Activated T-cell treated with anti-CD3 and anti-CD28 coated beads, Interleukin-2, amount 50 U/mL, for 1 hour (primary cell): ENCODE measurements at places on chromosomes 3 and 15.

- DNase-seq = no peak
These were observed 168.8 kb upstream of the CADM2 start for GRCh38 chr3:84789961-84790360.

DNA sequence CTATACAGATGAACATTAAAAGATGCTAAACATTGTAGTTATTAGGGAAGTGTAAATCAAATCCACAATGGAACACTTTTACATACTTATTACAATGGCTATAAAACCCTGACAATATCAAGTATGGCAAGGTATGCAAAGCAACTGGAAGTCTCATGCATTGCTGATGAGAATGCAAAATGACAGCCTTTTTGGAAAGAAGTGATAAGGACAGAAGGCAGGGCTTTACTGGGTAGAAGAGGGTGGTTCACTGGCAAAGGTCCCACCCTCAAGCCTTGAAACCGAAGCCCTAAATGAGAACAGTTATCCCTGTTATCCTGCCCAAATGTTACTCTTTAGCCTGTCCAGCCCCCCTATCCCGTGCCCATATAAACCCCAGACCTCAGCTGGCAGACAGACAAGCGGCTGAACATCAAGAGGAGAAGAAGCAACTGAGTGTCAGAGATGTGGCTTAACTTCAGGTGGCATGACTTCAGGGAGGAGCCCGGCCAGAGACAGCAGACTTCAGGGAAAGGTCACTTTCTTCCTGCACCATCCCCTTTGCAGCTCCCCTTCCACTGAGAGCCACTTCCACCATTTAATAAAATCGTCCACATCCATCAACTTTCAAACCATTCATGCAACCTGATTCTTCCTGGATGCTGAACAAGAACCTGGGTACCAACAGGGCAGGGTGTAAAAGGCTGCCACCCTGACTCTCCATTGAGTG is 732 bp upstream of the GCSAM start:
- no peak for DNase-seq

GRCh38 chr3:140859592-140860336 is 81.9 kb upstream of the SLC25A36 start:
- no peak for DNase-seq

DNA sequence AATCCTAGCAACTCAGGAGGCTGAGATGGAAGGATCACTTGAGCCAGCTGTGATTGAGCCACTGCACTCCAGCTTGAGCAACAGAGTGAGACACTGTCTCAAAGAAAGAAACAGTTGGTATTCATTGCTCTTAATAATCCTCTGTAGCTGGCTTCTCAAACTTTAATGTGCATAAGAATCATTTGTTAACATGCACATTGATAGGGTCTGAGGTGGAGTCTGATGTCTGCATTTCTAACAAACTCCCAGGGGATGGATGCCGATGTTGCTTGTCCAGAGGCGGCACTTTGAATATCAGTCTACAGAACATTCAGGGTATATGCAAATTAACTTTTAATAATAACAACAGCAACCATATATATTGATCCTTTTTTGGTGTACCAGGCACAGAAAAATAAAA is 39.9 kb downstream of the NKIRAS1 start:
- no peak for DNase-seq

GRCh38 chr15:58433597-58434333 is 2.0 kb downstream of the LIPC start:
- DNase-seq = no peak

GRCh38 chr3:69740103-69741021 is 1.1 kb downstream of the MITF start:
- DNase-seq = no peak

DNA sequence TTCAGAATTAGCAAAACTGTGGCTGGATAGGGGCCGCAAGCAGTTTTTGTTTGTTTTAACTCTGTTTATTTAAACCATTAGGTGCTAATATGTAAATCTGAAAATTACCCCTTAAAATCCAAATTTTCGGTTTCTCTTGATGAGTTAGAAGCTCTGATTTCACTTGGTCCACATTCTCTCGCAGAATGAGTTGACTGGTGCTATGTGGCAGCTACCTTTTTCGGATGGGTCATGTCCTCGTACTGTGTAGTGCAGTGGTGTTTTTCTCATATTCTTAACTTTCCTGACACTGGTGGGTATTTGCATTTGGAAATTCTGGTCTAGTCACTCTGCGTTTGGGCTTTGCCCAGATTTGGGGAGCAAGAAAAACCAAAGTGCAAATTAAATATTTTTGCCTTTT is 87.1 kb downstream of the DIPK2A start:
- DNase-seq = no peak

DNA sequence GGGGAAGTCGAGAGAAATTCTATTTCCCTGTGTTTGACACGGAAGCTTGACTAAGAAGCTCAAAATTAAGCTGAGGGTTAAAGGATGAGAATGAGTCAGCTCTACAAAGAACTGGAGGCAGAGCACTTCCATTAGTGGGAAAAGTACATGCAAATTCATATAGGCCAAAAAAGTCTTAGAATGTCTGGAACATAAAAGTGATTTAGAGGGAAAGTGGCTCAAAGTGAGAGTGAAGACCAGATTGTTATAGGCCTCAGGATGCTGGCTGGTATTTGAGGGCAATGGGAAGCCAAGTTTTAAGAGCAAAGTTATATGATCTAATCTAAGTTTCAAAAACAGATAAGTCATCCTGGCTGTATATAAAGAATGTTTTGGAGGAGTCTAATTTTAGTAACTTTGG is 857.3 kb downstream of the NAALADL2 start:
- no peak for DNase-seq
